A549 treated with Mapracorat at 1 μM for 4 hours (cell line): ENCODE measurements at places on chromosomes 5 and 9. TPM values are rescaled to one million over a fixed set of nuclear protein-coding genes. Genes with fewer than 3 reads are reported as not detected.

The ARID3C gene
- total RNA-seq: 0.09 to 0.39 TPM (median 0.17 TPM) in 5 replicates

The SPATA9 gene
- total RNA-seq: 0.28 to 0.38 TPM in 2 of 5 replicates, not detected in the others

The LCN9 gene
- total RNA-seq: not detected in 5 replicates

The PCDHGB5 gene
- total RNA-seq: 1.6 to 2.6 TPM (median 2.2 TPM) in 5 replicates

The ADGRD2 gene
- not detected in 5 replicates for total RNA-seq

The NKD2 gene
- 16.2 to 22.8 TPM (median 21.8 TPM) in 5 replicates for total RNA-seq

The CDC20B gene
- total RNA-seq: 0.07 to 0.09 TPM (median 0.09 TPM) in 4 of 5 replicates, not detected in the other
